ENCODE measurements at places on chromosomes 3 and 15.

DNA sequence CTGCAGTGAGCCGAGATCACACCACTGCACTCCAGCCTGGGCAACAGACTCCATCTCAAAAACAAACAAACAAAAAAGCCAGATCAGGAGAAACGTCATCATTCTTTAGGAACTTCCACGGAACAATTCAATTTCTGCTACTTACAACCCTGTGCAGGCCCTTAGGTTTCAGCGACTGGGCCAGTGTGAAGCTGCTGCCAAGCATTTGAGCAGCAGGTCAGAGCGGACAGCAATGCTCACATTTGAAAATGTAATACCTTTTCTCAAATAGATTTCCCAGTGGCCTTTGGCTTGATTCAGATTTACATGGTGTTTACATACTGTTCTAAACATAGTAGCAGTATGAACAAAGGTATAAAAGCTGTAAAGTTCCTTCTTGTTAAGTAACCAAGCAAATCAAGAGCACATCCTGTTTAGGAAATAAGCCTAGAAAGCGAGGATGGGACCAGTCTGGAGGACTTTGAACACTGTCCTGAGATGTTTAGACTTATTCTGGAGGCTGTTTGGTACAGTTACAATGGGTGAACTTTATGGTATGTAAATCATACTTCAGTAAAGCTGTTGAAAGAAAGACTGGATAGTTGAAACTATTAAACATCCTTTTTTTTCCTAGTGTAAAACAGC is 141.2 kb downstream of the HCN4 start:
- no peak for DNase-seq

DNA sequence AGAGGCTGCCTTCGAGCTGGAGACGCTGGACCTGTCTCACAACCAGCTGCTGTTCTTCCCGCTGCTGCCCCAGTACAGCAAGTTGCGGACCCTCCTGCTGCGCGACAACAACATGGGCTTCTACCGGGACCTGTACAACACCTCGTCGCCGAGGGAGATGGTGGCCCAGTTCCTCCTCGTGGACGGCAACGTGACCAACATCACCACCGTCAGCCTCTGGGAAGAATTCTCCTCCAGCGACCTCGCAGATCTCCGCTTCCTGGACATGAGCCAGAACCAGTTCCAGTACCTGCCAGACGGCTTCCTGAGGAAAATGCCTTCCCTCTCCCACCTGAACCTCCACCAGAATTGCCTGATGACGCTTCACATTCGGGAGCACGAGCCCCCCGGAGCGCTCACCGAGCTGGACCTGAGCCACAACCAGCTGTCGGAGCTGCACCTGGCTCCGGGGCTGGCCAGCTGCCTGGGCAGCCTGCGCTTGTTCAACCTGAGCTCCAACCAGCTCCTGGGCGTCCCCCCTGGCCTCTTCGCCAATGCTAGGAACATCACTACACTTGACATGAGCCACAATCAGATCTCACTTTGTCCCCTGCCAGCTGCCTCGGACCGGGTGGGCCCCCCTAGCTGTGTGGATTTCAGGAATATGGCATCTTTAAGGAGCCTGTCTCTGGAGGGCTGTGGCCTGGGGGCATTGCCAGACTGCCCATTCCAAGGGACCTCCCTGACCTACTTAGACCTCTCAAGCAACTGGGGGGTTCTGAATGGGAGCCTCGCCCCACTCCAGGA is 21.1 kb downstream of the NRROS start:
- DNase-seq, result no peak

GRCh38 chr3:112129925-112130637 is 3.0 kb downstream of the GCSAM start:
- DNase-seq, result no peak

GRCh38 chr3:160200353-160200752 is 24.9 kb upstream of the C3orf80 start:
- DNase-seq, result no peak

- DNase-seq, result no peak
Observed at GRCh38 chr15:40441565-40442531, 1.1 kb downstream of the BAHD1 start.

DNA sequence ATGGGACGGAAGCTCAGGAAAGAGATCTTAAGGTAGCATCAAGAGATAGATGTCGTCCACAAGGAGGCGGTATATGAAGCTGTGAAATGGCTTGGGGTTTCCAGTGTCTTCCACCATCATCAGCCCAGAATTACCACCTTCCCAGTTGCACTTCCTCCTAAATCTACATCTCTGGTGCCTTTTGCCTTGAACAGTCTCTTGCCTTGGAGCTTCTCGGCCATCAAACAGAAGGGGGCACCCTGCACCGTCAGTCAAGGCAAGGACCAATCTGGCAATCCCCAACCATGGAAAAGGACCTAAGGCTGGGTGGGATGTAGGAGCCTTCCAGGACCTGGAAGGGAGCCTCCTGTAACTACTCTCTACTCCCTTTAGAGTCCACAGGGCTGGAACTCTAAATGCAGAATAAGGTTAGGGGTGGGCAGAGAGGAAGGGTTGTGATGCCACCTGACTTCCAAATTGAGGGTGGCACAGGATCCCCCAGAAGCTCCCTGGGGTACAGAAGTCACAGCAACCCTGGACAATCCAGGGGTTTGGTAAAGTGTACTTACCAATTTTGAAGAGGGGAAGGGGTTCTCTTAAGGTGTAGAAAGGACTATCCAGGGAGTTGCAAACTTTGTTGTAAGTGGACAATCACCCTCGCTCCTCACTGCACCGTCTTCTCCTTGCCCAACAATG is 1.0 kb upstream of the RYR3 start:
- DNase-seq, result no peak
